ENCODE measurements at places on chromosomes 4 and X. TPM values are rescaled to one million over a fixed set of nuclear protein-coding genes. Genes with fewer than 3 reads are reported as not detected.
A peak's percentile ranks its signal among the peaks of the same experiment; 100 is the strongest.

GRCh38 chr4:64729561-64729960 lies 320.3 kb upstream of the TECRL start:
- DNase-seq: no peak

DNA sequence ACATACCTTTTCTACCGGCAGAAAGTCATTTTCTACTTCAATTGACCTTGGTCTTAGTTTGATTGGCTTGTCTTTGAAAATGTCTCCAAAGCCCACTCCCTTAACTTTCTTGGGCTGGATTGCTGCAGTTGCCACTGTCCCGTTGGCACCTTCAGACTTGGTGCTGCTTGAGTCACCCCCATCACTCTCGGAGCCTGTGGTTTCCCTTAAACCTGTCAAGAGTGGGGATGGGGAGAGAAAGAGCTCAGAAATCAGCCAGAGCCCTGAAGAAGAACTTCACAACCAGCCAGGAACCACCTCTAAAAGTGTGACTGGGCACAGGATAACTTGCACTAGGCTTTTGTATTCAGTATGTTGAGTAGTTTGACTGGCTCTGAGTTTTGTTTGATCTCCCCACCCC lies 168.5 kb upstream of the MAP3K15 start:
- DNase-seq: no peak

The FAM241A gene
- 4.0 TPM for polyA plus RNA-seq

DNA sequence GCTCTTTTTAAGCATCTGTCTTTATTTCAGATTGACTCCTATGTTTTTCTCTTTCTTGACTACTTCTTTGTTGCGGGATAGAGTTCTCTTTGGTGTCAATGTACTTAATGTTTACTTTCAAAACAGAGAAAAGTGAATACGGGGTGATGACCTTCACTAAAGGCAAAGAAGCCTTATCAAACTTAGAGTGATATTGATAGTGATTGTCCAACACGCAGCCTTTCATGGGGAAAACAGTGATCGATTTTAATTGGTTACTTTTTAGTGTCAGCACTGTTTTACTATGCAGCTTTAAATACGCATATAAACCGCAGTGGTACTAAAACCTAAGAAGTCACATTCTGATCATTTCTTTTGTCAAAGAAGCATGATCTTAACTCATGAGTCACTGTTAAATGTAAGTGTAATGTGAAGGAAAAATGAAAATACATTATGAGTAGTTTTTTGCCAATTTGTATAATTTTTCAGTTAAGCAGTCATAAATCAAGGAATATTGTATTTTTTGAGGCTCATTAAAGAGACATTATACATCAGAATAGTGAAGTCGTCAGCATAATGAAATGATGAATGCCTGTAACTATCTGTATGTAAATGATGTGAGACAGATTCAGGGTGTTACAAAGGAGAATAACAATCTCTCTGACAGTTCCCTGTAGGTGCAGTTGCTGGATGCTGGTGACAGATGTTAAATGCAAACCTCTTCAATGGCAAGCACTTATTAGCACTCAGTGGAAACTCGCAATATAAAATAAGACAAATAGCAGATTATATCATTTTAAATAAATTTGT lies 2082.8 kb upstream of the TENM3 start:
- no peak for DNase-seq

GRCh38 chrX:45322820-45323219 lies 122.1 kb upstream of the DIPK2B start:
- no peak for DNase-seq

GRCh38 chr4:17218786-17219185 lies 293.1 kb downstream of the QDPR start:
- peak; percentile 45 for DNase-seq

The DCX gene
- polyA plus RNA-seq: 18.8 TPM

DNA sequence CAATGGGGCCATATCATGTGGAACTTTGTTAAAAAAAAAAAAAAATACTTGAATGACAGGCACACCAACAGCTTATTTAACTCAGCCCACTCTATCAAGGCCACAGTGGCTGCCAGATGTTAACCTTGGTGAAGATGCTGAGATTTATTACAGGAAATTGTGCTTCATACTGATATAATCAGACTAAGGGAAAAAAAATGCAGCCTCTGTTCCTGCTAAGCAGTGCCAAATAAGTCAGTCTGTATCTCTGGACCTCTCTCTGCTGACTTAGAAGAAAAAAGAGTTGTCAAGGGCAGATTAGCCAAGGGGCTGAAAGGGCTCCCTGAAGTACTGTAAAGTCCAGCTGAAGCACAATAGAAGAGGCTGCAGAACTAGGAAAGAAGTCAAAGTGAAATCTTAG lies 677.7 kb upstream of the HTR2C start:
- no peak for DNase-seq

The NSUN7 gene
- 0.66 TPM for polyA plus RNA-seq

Measured in hindlimb muscle (tissue), 1 donor.